ENCODE measurements at places on chromosomes 6 and 20. TPM values are rescaled to one million over a fixed set of nuclear protein-coding genes. Genes with fewer than 3 reads are reported as not detected.

GRCh38 chr6:141437685-141438084, 695.0 kb upstream of the GJE1 start:
- DNase-seq, result no peak

GRCh38 chr6:8240301-8240700, 138.0 kb upstream of the EEF1E1 start:
- no peak for DNase-seq

DNA sequence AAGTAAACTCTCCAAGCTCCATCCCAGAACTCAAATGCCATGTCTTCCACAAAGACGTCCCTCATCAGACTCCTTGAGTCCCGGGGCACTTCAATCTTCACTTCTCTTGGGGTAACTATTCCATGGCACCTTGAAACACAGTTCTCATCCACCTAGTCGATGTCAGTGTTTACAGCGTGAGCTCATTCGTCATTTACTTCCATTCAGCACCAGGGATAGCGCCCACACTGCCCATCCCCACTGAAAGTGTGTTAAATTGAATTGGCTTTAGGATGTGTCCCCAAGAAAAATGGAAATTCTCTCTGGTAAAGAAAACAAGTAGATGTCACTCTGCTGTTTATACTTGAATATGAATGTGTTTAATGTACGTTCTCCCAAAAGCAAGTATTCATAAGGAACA, 31.3 kb downstream of the KCNK15 start:
- no peak for DNase-seq

DNA sequence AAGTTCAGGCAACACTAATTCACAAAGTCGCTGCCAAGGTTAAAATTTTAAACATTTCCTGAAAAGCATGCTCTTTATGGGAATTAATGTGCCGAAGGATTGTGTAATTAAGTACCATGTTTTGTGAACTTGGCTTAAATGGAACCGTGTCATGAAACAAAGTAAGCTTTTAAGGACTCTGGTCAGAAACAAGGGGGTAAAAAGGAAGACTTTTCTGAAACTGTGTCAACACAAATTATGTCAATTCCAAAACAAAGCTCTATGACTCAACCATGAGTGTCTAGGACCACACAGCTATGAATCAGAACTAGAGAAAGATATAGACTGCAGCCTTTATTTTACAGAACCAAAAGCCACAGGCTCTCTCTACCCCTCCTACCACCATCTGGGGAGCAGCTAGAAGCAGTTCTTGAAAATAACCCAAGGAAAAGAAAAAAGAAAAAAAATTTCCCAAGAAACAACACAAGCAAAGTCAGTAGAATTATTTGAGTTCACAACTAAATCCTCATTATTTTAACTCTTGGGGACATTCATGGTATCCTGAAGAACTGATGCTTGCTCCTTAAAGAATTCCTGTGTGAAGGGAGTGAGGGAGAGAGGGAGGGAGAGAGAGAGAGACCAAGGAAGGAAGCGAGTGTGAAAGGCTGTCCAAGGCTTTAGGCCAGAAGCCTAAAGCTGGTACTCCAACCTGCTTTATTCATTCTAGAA, 81.9 kb downstream of the ZMYND8 start:
- no peak for DNase-seq

GRCh38 chr6:167778497-167779128, 48.1 kb upstream of the AFDN start:
- peak; percentile 75 for DNase-seq

DNA sequence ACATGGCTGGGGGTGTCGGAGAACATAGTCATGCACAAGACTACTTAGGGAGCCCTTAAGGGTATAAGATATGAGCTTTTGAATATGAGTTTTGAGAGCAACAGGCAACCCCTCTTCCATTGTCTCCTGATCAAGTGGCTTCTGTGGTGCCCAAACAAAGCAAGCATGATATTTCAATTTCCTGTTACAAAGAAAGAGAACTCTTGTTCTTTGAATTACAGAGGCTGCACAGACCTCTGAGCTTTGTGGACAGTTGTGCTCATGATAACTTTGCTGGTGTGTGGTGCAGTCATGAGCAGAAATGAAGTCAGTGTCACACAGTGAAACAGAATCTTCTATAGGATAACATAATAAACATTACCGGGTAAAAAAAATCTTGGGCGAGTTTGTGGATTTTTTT, 66.8 kb upstream of the THEMIS start:
- DNase-seq, result no peak

GRCh38 chr6:116648156-116648555, 20.4 kb downstream of the ZUP1 start:
- no peak for DNase-seq

- no peak for DNase-seq
Observed at GRCh38 chr6:93567164-93567563, 147.8 kb upstream of the EPHA7 start.

DNA sequence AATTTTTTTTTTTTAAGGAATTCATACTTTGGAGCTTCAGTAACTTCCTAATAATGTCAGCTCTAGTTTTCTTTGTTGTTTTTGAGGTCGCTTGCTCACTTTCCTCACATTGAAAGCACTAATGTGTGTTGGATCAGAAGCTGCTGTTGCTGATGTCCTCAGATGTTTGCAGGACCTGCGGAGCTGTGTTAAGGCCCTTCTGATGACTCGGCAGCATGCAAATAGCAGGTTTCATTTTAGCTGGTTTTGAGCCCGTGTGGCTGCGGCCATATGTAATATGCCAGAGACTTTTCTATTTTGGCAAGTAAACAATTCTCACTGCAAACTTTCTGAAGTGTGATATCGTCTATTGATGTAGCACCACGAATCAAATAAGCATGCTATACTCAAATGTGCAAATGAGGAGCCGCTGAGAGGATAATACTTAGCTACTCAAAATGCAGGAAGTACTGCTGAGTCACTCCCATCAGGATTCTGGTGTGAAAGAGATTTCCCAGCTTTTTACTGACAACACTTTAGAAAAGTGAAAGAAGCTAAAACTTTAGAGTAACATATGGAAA, 187.8 kb downstream of the SASH1 start:
- no peak for DNase-seq

DNA sequence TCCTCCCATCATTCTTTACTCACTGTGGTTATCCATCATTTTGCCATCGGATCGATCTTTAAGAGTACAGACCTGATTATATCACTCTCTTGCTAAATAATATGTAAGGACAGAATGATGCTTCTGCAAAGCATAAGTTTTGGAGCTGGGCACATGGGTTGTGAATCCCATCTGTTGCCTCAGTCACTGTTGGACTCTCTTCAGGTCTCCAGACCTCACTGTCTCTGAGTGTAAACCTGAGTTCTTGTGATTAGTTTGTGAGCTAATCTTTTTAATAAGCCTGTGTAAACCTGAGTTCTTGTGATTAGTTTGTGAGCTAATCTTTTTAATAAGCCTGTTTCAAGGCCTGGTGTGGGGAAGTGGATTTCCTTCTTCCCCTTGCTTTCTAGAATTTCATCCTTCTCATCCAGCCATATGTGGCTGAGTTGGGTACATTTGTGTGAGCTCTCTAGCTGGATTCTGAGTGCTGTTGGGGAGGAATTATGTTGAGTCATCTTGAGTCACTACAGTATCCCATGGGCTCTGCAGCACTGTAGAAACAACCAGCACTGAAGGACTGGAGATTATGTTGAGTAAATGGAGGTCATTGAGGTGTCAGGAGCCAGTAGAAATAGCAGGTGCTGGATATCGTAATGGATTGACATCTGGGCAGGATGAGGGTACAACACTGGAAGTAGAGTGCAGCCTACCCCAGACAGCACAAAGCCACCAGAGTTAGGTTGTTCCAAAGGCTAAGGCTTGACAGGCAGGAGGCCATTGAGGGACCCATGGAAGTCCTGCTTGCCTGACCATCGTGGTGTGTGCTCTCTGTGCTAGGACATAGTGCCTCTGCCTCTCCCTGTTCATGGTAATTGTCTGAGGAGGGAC, 52.4 kb downstream of the SCAND1 start:
- no peak for DNase-seq

DNA sequence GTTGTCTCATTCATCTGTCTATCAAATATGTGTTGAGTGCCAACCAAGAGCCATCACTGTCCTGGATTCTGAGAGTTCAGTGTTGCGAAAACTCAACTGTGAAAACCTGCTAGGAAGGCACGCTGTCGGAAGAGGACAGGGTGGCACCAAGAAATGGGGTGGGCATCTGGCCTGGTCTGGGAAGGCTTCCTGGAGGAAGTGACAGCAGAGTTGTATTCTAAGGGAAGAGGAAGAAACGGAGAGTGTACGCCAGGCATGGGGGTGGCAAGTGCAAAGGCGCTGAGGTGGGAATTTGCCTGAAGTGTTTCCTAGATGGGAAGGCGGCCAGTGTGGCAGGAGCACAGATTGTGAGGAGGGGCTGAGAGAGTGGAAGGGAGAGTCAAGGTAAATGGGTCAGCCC, 91.2 kb downstream of the ANKRD60 start:
- DNase-seq, result no peak

MOG gene
- total RNA-seq, result not detected

C6orf47 gene
- total RNA-seq, result 30.5 TPM

HLA-DMA gene
- 68.2 TPM for total RNA-seq

PTCRA gene
- 0.37 TPM for total RNA-seq

MRPS10 gene
- total RNA-seq, result 25.1 TPM

OCSTAMP gene
- total RNA-seq, result not detected

FBXO5 gene
- total RNA-seq, result 3.3 TPM

ZNF334 gene
- total RNA-seq, result 7.7 TPM
